ENCODE measurements at places on chromosomes 2 and 18. TPM values are rescaled to one million over a fixed set of nuclear protein-coding genes. Genes with fewer than 3 reads are reported as not detected.

DNA sequence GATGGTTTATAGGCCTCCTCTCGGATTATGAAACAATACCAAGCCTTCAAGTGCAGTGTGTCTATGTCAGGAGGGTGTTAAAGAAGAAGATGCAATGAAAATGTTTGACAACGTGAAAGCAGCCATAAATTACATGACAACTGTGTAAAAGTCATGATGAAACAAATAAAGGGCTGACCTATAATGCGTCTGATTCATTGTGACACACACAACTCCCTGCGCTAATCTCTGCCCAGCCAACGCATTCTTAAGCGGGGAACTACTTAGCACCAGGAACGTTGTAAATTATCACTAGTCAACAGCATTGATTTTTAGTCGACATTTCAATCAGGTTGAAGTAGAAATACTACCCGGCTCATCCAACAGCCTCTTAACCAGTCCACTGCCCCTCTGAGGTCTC is 26.8 kb downstream of the BCL11A start:
- no peak for DNase-seq

DNA sequence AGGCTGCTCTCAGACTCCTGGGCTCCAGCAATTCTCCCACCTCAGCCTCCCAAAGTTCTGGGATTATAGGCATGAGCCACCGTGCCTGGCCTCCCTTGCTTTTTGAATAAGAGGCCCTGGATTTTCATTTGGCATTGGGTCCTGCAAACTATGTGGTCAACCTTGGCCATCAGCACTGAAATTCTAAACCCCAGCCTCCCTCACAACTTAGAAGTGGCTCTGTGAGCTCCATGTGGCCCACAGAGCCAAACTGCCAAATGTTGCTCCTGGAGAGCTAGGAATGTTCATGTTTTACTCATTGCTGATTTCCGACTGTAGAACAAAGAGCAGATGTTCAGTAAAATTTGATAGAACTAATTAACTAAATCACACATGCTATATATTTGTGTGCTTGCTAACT is 210.6 kb upstream of the AGAP1 start:
- no peak for DNase-seq

BCL11A gene
- polyA plus RNA-seq, result 12.8 TPM

GRCh38 chr2:144470334-144470733 is 49.6 kb downstream of the ZEB2 start:
- DNase-seq, result no peak

GRCh38 chr2:63078852-63079606 is 28.4 kb downstream of the OTX1 start:
- DNase-seq, result no peak

Data from renal cortex interstitium (tissue), 15 donors.